Cerebellar nuclear complex (tissue), 1 donor: ENCODE measurements at places on chromosomes 4 and X.

- DNase-seq = no peak
Observed at GRCh38 chrX:136212557-136213111, 38.6 kb downstream of the MAP7D3 start.

DNA sequence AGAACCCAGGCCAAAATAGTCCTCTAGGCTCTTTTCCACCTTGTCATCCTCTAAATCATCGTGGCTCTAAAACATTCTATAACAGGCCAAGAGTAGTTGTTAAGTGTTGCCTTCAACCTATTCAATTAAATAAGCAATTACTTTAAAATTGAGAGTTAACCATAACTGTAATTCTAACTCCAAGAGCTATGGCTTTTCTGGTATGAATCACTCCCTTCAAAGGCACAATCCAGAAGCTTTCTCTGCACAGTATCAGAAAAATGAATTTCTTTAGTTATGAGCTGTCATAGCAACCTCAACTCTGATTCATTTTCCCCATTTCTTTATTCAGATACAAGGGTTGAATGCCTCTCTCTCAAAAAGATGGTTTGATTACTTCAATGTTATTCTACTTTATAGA is 21.7 kb downstream of the INPP4B start:
- no peak for DNase-seq

GRCh38 chr4:40789031-40789430 is 39.3 kb downstream of the NSUN7 start:
- DNase-seq = no peak

GRCh38 chr4:74548561-74548960 is 103.6 kb downstream of the AREG start:
- no peak for DNase-seq

GRCh38 chr4:25172961-25173915 is 13.0 kb upstream of the SEPSECS start:
- DNase-seq = no peak

DNA sequence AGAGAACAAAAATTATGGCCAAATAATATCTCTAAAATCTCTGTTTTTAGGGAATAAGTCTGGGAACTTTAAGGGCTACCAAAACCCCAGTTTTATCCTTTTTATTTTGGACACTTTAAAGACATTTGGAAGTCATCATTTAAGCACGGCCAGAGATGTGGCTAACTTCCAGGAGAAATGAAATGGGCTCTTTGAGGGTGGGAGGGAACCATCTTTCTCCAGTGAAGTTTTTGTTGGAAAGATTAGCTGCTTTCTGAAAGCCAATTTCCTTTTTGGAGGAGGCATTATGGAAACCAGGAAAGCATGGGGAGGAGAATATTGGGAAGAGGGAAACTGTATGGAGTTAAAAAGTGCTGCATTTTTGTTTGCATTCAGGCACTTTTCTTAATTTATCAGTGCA is 4.8 kb downstream of the VSIG1 start:
- DNase-seq = no peak

- DNase-seq = no peak
Observed at GRCh38 chrX:139826065-139827044, 106.5 kb downstream of the ATP11C start.

DNA sequence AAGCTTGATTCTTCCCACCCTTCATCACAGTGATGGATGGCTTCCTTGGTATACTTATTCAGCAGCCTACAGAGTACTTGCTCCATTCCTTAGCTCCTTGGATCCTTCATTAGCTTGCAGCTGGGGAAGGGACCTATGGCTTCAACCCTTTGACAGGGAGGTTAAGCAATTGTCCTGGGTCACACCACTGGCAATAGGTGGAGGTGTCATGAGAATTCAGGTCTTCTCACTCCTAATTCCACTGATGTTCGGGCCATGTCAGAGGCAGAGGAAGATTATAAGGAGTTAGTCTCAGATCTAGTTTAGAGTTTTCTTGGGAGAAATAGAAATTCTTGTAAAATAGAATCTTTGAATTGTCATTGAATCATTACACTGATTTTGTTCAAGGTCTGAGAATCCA is 24.5 kb downstream of the EREG start:
- DNase-seq = no peak

GRCh38 chr4:113398441-113399143 is 349.1 kb downstream of the ANK2 start:
- DNase-seq = no peak

GRCh38 chr4:110245577-110245976 is 47.2 kb upstream of the ELOVL6 start:
- no peak for DNase-seq

DNA sequence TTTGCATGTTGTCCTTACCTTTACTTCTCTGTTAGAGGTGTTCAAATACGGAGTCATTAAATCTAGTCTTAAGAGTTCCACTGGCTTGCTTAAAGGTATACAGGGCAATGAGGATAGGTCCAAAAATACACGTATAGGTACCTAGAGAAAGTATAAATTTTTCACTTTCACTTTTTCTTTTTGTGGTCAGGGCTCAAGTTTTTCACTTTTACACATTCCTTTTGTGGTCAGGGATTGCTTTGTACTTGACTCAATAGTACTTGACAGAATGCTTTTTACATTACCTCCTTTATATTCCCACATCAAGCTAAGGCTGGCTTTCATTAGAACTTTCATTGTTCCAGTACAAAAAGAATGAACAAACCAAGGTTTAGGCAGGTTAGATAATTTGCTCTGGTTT is 21.7 kb downstream of the TMEM184C start:
- DNase-seq = no peak

DNA sequence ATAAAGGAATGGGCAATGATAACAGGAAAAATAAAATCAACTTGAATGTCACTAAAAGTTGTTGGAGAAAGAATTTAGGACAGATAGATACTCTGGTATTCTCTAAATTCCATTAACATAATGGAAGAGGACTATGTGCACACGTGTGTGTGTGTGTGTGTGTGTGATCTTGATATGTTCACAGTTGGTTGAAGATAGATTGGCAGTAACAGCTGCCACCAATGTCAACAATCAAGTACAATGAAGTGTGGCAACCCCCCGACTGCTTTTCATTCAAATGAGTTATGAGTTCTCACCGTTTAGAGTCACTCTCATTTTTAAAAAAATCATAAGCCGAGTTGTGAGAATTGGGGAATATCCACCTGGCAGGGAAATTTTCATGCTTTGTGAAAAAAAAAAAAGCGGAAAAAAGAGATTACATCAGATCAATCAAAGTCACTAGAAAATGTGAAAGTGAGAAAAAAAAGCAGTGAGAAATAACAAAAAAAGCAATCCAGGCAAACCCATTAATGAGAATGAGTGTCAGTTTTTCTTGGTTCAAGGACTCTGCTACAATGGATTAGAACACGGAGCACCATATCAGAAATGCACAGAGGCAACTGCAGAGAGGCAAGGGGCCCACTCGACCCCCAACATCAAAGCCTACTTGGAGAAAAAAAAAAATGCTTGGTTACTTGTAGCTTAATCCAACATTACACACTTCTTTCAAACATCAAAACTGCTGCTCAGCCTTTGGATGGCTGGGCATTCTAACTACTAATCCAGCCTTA is 414.9 kb upstream of the PITX2 start:
- no peak for DNase-seq

DNA sequence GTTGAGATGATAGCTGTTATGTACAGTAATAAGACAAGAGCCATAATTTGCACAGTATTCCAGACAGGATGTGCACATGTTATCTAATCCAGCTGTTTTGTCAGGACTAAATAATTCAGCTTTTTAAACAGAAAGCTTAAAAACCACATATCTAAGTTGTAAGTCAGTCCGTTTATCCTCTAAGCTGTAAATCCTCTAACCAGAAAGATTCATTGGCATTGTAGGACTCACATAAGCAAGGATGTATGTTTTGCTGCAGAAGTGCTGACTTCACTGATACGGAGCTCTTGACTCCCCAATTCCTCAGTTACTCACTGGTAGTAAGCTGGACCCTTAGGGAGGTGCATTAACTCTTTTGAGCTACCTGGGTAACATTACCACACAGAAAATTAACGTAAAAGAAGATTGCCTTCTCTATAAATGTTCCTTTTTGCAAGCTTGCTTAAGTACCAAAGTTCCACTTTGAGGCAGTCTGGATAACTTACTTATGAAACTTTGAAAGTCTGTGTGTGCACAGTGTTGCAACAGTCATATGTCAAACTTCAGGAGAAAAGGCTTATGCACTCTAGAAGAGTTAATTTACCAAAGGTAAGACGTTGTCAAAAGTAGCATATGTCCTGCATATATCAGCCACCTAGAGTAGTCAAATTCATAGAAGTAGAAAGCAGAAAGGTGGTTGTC is 58.3 kb upstream of the MAGEB2 start:
- DNase-seq = no peak

DNA sequence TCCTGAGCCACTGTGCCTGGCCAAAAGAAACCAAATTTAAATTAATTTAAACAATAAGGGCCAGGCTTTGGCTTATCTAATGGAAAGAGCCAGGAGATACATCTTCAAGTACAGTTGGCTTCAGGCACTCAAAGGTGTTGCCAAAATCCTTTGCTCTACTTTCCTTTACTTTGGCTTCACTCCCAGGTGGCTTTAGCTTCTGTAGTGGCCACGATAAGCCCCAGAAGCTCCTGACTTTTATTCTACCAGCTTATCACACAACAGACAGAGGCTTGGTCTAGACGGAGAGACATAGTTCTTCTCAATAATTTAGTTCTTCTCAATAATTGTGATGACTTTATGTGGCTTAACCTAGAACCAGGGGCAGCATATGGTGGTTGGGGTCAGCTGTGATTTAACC is 211.2 kb upstream of the LNX1 start:
- DNase-seq = no peak

- DNase-seq = no peak
Observed at GRCh38 chr4:144575181-144575580, 70.8 kb upstream of the HHIP start.

GRCh38 chr4:6264225-6264540 is 5.5 kb upstream of the WFS1 start:
- DNase-seq = no peak

GRCh38 chrX:37608156-37608555 is 36.7 kb downstream of the LANCL3 start:
- DNase-seq = no peak

DNA sequence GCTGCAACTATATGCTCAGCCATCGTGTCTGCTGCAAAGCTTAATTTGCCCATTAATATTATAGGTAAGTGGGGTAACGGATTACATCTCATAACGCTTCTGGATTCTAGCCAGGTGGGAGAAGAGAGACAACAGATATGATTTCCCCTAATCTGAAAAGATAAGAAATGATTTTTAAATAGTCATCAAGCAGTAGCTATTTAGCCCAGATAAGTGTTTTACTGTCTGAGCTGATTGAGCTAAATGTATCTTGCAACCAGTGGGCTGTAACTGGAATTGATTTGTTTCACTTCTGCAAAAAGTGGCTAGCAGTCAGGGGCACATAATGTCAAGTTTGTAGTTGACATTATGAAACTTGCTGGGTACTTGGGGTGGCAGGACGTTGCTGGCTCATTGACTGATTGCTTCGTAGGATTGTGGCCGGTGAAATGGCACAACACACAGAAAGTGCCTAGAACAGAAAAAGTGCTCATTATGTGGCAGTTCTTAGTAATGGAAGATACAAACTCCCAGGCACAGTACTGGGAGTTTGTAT is 18.5 kb downstream of the LAP3 start:
- DNase-seq = no peak

GRCh38 chr4:153110739-153111138 is 93.5 kb upstream of the TRIM2 start:
- DNase-seq = no peak

DNA sequence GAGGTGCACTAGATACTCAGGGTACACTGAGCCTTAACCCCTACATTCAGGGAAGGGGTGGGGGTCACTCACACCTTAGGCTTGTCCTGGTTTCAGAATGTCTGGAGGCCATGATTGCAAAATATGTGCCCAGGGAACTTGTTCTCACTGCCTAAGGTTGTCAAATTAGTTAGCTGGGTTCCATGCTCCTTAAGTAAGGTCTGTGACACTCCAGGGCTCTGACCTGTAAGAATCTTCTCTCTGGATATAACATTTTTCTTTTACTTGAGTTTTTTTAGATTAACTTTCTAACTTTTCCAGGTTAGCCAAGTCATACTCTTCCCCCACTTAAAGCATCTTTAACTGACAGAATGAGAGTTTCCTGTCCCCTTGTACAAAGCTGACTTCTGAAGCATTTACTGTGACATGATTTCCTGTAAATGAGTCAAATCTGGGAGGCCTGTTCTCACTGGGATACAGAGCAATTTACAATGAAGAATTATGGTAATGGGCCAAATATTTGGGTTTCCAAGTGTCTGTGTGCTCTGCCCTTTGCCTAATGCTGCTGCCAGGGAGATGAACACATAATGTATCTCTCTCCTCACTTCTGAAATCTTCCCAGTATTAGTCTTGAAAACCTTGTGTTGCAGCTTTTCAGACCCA is 101.7 kb downstream of the GATB start:
- no peak for DNase-seq

- DNase-seq = no peak
Observed at GRCh38 chr4:89535251-89535650, 227.7 kb upstream of the GPRIN3 start.

GRCh38 chr4:5376015-5376414 is 324.7 kb downstream of the STK32B start:
- DNase-seq = no peak

DNA sequence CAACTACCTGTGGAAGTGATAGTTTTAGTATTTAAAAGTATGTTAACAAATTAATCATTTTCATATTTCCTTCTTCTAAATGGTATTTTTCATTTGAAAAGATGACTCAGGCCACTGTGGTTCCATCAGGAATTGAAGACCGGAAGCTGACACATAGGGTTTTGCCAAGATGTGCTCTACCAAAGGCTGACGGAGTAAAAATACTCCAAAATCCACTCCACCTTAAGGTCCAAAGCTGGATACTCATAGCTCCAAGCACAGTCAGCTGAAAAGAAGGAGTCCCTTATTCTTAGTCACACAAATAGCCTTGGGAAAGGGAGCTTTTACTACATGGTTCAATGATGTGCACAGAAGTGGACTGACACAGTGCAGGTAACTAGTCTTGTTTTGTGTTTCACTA is 472.0 kb downstream of the ARAP2 start:
- no peak for DNase-seq

GRCh38 chr4:35900286-35901243 is 343.7 kb downstream of the ARAP2 start:
- DNase-seq = no peak

GRCh38 chr4:53371843-53372521 is 5.5 kb upstream of the FIP1L1 start:
- DNase-seq = no peak

GRCh38 chr4:138982754-138983153 is 32.8 kb upstream of the NOCT start:
- no peak for DNase-seq

- no peak for DNase-seq
Observed at GRCh38 chrX:63581906-63582305, 203.1 kb downstream of the ARHGEF9 start.

GRCh38 chr4:37970702-37971101 is 10.5 kb downstream of the PTTG2 start:
- no peak for DNase-seq
